ENCODE measurements at places on chromosomes 5 and 9.

DNA sequence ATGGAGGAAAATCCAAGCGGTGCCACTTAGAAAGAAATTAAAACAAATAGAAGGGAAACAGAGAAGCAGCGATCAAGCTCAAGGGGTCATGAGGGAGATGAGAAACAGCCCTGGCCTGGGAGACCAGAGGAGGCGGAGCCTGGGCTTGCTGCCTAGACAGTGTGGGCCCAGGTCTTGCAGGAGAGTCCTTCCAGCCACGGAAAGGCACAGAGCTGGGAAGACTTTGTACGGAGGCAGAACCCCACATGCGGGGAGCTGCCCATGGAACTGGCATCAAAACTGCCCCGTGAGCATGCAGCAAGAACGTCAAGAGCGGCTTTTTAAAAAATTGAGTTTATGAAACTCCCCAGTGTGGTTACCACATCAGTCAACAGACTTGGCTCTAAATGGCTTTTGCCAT lies 119.4 kb downstream of the IRX1 start:
- DNase-seq, result no peak

DNA sequence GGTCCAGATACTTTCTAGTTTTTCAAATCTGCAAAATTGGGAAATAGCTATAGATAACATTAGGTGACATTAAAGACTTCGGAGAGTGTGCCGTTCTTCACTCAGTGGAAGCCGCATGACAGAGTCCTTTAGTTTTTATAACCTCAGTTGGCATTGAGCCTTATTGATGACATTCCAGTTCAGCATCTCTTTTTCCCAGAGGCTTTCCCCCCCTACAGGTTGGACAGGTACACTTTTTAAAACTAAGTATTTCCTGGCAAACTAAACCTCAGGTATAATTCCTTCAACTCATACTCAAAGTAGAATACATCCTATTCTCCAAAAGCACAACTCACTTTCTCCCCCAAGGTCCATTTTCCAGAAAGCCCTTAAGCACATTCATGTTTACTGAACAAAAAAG lies 58.7 kb downstream of the SLC46A2 start:
- DNase-seq, result no peak

DNA sequence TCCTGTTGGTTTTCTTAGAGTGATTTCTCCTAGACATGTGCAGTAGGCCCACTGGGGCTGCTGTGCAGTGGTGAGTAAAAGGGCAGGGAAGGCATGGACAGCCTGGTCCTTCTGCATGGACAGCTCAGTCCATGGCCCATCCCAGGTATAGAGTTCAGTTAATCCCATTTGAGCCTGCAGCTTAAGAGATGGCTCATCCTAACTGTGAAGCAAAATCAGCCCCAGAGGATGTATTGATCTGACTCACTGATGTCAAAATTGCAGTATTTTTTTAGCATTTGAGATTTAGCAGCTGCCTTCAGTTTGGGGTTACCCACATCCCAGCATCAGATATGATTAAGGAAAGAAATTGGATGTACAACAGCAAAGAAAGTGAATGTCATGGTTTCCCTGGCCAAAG lies 93.4 kb downstream of the PDE6A start:
- no peak for DNase-seq

GRCh38 chr5:142319105-142319504 lies 5.7 kb downstream of the SPRY4 start:
- DNase-seq, result no peak

DNA sequence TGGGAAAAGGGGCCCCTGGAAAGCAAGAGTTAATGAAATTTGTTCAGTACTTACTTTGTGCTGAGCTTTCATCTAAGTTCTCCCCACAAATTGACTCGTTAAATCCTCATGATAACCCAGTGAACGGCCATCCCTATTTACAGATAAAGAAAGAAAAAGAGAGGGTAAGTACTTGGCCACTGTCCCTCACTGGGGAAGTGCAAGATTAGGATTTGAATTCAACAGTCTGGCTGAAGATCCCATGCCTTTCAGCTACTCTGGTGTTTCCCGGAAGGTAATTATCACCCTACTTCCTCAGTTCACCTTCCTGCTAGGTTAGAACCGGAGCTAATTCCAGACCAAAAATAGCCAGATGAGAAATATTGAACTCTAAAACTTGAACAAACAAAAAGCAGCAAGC lies 269.2 kb upstream of the TLE4 start:
- DNase-seq, result no peak

DNA sequence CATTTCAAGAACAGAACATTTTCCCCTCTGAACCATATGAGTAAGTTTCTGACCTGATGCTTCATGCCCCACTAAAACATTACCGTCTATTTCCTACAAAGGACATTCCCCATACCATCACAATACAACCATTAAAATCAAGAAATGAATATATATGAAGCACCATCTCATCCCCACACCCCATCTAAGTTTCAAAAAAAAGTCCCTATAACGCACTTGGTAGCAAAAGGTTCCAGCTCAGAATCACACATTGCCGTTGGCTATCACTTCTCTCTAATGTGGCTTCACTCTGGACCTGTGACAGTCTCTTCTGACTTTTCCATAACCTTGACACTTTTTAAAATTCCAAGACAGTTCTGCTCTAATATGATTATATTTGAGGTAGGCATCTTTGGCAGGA lies 5.9 kb downstream of the EMB start:
- DNase-seq, result no peak

- DNase-seq, result no peak
These were observed 44.5 kb downstream of the AMBP start for GRCh38 chr9:114033397-114034103.

DNA sequence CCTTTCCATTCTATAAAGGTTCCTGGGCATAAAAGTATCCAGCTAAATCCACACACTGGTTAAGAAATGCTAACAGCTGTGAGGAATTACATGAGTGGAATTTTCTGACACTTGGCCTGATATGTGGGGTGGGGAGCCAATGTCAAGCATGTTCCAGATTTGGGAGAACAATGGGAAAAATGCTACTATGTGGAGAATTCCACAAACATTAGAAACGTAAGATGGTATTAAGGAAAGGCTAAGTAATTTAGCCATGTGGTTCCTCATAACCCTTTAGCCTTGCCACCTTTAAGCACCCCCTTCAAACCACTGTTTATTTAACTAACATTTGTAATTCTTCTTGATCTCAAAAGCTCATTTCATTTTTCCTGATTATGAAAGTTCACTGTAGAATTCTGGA lies 149.2 kb downstream of the GNA14 start:
- no peak for DNase-seq

GRCh38 chr9:84212246-84212645 lies 128.3 kb downstream of the SLC28A3 start:
- DNase-seq, result no peak

DNA sequence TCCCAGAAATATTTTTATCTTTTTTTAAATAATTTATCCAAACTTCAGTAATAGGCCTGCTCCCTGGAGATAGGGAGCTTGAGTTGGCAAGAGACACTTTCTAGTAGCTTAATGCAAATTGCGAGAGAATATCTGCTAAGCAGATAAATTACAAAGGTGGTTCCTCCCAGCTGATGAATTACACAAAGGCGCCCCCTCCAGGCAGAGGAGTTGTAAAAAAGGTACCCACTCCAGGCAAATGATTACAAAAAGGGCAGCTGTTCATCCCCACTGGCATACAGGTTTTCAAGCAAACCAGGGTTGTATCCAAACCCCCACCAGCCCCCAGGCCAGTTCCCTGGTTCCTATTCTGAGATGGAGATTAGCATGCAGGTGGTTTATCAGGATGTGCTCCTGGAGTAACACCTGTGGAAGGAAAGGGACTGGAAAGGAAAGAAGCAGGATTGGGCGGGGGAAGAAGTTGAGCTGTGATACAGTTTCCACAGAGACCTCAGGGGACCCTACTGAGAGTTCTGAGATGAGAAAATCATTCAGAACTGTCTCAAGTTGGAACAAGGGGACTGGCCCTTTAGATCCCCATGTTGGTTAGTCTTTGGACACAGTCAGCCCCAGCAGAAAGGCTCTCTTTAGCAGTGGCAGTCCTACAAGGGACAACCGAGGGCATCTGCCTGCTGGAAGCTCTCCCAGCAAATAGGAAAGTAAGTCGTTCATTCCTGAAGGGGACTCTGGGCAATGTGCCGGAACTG lies 25.5 kb downstream of the ESM1 start:
- no peak for DNase-seq

GRCh38 chr5:121500310-121500709 lies 351.4 kb upstream of the FTMT start:
- DNase-seq, result no peak

DNA sequence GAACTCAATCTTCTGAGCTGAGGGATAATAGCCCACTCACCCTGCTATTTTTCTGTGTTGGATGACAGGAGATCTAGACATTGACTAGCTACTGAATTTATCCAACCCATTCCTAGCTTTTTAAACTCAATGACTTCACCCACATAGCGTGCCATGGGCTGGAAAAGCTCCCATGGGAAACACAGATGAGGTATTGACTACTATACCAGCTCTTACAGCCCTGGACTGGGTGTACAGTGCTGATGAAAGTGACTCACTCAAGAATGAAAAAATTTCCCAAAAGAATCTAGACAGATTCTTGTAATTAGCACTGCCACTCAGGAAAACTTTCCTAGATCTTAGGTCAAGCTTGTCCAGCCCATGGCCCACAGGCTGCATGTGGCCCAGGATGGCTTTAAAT lies 72.7 kb upstream of the NREP start:
- peak; percentile 57 for DNase-seq

GRCh38 chr5:112283943-112284929 lies 134.8 kb downstream of the EPB41L4A start:
- no peak for DNase-seq

DNA sequence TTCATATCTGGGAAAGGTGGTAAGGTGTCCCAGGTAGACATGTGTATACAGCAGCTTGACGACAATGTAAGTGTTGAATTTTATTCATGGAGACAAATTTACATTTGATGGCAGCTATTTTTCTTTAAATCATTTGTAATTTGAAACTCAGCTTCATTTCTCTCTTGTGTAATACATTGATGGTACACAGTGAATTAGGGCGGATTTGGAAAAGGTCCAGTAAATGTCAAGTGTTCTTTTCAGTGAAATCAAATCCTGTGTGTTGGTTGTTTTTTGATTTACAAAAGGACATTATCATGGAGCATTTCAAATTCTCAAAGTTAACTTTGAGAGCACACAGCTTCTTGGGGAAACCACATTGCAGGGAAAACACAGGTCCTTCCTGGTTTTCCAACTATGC lies 30.0 kb upstream of the PCSK1 start:
- no peak for DNase-seq
